ENCODE measurements at places on chromosomes 12 and 14.

DNA sequence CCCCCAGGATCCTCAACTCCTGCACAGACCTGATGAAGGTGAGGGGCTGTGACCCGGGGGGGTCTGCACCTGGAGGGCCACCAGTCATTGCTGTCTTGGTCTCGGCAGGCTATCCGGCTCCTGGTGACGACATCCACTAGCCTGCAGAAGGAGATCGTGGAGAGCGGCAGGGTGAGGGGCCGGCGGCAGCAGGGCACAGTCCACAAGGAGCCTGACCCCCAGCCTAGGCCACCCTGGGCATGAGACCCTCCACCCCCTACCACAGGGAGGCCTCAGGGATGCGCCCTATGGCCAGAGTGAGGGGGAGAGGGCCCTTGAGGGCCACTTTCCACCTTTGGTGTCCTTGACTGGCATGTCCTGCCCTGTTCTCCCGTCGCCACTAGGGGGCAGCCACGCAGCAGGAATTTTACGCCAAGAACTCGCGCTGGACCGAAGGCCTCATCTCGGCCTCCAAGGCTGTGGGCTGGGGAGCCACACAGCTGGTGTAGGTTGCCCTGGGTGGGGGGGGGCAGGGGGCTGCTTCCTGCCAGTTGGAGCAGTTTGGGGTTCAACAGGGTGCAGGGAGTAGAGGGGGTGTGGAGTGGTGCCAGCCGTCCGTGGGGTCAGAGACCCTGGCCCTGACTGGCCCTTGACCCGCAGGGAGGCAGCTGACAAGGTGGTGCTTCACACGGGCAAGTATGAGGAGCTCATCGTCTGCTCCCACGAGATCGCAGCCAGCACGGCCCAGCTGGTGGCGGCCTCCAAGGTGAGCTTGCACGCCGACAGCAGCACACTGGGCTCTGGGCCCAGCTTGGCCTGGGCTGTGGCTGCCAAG lies 25.0 kb downstream of the HIP1R start:
- DNase-seq, result peak; percentile 69

GRCh38 chr14:101035466-101036225 lies 132.1 kb upstream of the RTL1 start:
- no peak for DNase-seq

- DNase-seq, result no peak
Observed at GRCh38 chr12:70354787-70355186, 11.3 kb upstream of the KCNMB4 start.

GRCh38 chr12:81727391-81727790 lies 31.8 kb downstream of the PPFIA2 start:
- DNase-seq, result no peak

DNA sequence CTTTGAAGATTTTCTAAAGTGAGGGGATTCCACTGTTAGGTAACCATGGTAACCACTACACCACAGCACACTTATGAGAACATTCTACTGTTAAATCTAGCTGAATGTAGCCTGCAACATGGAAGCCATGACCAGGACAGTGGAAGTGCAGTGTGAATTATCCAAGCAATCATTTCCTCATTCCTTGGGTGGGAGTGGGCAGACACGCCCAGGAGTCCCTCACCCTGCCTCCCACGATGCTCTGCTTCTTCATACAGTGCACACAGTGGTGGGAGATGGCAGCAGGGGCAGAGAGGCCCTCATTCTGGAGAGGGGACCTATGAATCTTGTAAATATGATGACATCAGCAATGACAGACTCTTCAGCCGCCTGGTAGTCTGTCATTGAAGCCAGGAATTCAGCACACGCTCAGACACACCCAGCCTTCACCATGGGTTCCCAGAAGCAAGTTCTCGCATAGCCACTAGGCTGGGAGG lies 70.1 kb upstream of the HOXC13 start:
- DNase-seq, result no peak
